ENCODE measurements at places on chromosomes 2 and 18.

- no peak for DNase-seq
These were observed 43.9 kb upstream of the CYBRD1 start for GRCh38 chr2:171478345-171478744.

- no peak for DNase-seq
These were observed 21.6 kb upstream of the PDIA6 start for GRCh38 chr2:10834068-10834655.

DNA sequence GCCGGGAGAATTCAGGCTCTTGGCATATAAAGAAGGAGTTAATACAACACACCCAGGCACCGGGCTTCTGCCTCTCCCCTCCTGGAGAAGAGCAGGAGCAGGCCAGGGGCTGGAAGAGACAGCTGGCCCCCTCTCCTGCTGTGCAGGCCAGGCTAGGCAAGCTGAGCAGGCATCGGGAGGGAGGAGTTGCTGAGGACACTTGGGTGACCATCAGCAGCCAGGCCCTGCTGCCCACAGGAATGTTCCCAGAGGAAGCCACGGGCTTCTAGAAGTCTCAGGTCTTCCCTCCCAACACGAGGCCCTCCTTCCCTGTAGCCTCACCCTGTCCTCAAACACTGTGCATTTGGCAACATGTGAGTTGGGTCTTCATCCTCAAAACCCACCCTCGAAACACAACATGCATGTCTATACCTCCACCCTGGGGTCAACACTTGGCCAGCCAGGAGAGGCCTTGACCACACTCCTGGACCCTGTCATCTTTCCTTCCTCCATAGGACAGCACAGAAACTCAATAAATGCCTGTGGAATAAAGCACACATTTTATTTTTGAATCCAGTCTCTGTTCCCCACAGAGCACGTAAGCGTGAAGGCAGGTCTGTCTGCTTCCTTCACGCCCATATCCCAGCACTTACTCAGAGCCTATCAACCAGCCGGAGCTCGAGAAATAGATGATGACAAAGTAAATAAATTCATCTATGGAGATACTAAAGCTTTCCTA is 433.8 kb upstream of the ID2 start:
- no peak for DNase-seq

DNA sequence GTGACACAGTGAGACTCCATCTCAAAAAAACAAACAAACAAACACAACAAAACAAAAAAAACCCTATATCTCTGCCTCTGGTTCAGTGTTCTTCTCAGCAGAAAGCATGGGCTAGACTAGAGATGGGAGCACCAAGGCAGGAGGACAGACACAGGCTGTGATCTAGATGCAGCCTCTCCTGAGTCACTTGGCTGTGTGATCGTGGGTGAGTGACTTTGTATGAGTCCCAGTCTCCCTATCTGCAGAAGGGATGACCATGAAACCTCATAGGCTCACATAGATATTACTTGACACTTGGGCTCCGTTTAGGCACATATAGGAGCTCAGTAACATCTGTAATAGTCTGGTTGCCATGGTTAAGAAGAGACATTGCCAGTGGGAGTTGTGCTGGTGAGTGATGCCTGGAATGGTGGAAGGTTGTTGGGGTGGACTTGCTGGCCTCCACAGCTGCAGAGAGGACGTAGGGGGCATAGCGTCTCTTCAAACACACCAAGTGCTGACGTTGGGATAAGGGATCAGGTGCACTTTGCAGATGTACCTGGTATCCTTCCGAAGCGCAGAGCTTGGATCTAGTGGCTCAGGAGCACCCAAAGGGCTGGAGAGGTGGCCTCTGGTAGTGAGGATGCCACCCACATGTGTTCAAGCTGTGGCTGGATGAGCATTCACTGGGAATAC is 318.9 kb upstream of the HS6ST1 start:
- DNase-seq, result no peak

DNA sequence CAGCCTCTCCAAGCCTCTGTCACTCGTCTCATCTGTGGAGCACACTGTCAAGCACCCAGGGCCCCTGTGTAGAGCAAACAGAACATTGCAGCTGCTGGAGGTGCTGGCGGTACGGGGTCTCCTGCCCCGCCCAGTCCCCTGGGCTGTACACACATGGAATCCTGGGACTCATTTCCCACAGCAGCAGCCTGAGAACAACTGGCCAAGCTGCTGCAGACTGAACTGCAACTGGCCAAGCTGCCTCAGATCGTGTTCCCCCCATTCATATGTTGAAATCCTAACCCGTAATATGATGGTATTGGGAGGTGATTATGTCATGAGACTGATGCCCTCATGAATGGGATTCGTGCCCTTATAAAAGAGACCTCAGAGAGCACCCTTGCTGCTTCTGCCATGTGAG is 130.5 kb downstream of the NCK2 start:
- DNase-seq, result no peak

GRCh38 chr2:112795774-112796173 is 11.5 kb upstream of the IL1A start:
- no peak for DNase-seq

- peak; percentile 18 for DNase-seq
These were observed 713 bp downstream of the ATOH8 start for GRCh38 chr2:85754313-85755095.

- DNase-seq, result no peak
These were observed 96.6 kb upstream of the LYPD1 start for GRCh38 chr2:132766573-132766972.

- DNase-seq, result no peak
These were observed 102.2 kb upstream of the RND3 start for GRCh38 chr2:150589681-150590080.

DNA sequence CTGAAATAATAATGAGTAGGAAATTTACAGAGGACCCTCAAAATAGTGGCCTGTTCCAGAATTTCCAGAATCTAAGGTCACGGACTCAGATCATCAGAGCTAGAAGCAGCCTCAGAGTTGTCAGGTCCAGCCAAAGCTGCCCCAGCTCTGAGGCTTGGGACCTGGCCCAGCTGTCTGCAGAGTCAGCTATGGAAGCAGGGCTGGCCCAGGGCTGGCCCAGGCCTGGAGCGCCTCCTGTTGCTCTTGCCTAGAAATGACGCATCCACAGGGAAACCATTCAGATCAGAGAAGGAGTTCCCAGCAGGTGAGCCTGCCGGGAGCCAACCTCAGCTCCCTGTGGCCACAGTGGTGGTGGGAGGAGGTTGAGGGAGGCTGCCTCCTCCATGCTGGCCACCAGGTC is 106.7 kb upstream of the ARL4C start:
- DNase-seq, result no peak

- DNase-seq, result no peak
These were observed 1364.8 kb downstream of the DPP10 start for GRCh38 chr2:115807276-115807675.

DNA sequence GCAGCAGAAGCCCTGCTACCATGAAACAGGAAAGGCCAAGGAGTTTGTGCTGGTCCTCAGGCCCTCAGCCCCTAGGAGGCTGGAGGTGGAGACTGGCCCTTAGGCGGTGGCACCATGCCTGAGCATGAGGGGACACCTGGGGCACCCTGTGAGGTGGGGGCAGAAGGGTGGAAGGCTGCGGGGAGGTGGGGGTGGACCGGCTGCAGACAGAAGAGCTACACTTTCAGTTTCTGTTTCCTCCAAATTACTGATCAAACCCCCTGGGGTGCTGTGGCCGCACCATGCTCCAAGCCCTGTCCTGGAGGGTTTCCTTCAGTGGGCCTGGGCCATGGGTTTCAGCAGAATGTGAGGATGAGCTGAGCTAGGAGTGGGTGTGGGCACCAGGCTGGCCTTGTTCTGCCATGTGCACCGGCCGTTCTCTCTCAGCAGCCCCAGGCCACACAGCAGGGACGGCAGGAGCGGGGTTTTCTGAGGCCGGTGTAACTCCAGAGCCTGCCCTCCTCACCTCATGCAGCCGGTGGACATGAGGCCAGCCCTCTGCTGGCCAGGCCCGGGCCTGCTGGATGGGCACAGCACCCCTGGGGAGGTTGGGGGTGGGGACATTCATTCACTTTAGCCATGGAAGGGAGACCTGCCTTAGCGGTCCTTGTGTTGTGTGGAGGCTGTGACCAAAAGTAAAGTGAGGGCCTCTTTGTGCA is 51.5 kb downstream of the PLEKHB2 start:
- DNase-seq, result no peak

GRCh38 chr2:12300927-12301326 is 415.8 kb upstream of the TRIB2 start:
- no peak for DNase-seq

GRCh38 chr18:71329114-71329513 is 1040.3 kb downstream of the SOCS6 start:
- no peak for DNase-seq

- no peak for DNase-seq
These were observed 147.8 kb downstream of the KCNE4 start for GRCh38 chr2:223199531-223200515.

Measured in CD4-positive, alpha-beta T cell treated with Interleukin-10 for 1 hour (primary cell).